Fibroblast of upper back skin (primary cell): ENCODE measurements at places on chromosomes 3 and 15.

DNA sequence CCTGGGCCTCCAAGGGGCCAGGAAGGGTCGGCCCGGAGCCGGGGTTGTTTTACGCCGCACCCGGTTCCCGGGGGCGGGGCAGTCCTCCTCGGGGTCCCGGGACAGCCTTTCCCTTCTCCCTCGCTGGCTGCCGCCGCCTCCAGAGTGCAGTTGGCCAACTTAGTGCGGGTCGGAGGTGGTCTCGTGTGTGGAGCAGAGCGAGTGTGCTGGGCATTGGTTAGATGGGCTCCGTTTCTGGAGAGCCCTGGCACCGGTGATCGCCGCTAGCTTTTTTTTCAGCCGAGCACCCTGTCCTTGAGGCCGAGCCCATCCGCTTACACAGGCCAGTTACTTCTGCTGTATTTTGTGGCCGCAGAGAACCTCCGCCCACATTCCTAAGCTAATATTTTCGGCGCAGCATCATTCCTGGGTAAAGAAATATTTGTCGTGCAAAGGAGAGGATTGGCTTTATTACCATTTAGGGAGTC is 585 bp downstream of the KIF23 start:
- peak; percentile 96 for DNase-seq

- DNase-seq, result no peak
Measured at GRCh38 chr3:119395923-119396358, 67.5 kb downstream of the TMEM39A start.

DNA sequence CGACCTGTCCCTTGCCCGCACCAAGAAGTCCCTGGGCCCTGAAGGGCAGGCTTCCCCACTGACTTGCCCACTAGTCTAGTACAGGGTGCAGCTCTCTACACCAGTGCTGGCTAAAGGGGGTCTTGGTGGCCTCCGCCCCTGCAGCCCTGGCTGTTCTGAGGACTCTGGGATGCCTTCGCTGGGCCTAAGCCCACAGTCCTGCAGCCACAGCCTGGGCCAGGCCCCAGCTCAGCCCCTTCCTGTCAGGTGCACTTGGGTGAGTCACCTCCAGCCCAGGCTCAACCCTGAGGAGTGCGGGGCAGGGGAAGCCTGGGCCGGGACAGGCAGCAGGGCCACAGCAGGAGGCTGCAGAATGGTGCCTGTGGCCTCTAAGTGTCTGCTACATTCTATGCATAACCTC is 971 bp downstream of the C3orf22 start:
- DNase-seq, result no peak

- no peak for DNase-seq
Measured at GRCh38 chr15:59839906-59840305, 150.8 kb upstream of the BNIP2 start.

- DNase-seq, result peak; percentile 93
Measured at GRCh38 chr3:124791142-124791541, 60.9 kb downstream of the UMPS start.

DNA sequence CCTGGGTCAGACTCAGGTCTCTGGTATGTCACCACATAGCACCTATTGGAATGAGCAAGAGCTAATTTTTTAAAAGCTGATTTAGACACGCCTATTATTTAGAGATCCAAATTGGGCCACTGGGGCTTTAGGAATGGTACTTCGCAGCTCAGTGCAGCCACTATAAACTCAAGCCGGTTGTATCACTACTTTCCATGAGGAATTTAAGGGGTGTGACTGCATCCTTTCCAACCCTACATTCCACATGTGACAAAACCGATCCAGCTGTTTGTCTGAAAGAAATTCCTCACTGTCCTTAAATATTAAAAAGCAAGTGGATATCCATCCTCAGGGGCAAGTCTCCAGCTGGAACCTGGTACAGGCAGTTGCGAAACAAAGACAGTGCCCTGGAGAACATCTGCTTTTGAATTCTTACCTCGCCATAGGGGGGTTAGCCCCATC is 12.8 kb downstream of the VGLL3 start:
- peak; percentile 70 for DNase-seq

DNA sequence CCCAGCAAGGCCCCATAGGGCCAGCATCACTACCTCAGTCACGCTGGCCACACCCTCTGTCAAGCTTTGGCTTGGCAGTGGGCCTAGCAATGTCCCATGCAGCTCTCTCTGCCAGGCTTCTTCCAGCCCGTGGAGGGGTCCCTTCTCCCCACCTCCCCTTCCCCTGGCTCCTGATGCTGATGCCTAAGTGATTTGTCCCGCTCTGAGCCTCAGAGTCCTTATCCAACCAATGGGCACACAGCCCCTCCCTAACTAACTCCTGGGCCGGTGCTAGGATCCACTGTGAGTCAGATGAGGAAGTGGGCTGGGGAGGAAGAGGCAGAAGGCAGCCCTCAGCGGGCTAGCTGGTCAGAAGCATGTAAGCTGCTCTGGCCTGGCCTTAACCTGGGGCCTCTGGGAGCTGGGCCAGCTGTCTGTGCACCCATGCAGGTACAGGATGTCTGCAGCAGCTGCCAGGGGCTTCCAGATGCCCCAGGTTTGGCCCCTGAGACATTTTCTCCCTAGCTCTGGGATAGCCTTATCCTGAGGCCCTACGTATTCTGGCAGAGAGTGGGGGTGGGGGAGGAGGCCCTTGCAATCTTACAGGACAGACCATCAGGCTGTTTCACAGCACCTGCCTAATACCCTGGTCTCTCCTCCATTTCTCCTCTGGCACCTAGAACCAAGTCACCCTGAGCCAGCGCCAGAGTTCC is 740 bp upstream of the ZBTB47 start:
- DNase-seq, result peak; percentile 72

DNA sequence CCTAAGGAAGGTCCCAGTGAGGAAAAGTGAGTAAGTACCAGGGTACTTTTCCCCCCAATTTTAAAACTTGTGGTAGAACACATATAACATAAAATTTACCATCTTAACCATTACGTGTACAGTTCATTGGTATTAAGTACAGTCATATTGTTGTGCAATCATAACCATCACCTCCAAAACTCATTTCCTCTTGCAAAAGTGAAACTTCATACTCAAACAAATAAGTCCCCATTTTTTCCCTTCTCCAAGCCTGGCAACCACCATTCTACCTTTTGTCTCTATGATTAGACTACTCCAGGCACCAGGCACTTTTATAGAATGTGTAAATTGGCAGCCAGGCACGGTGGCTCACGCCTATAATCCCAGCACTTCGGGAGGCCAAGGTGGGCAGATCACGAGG is 12.2 kb downstream of the PRC1 start:
- no peak for DNase-seq

DNA sequence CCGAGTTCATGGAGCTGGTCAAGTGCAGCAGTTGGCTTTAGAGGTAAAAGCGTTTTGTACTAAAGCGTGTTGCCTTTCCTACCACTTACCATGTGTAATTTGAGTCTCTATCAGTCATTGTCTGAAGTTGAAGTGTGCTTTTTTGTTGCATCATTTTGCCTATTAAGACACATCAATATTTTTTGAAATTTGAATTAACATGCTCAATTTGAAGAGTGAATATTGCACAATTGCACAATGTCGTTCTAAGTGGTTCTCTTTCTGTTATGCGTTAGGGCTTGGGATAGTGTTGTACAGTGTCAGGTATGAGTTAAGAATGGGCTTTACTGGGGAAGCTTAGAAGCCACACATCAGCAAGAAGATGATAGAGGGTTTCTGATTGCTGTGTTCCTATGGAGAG is 84.0 kb upstream of the ACKR4 start:
- no peak for DNase-seq

- peak; percentile 83 for DNase-seq
Measured at GRCh38 chr15:47717036-47717612, at the start of gene SEMA6D. Gene SEMA6D, plus strand, starts transcription at chr15:47717505. Its CDS starts 42,294 bp downstream, at chr15:47759799.

DNA sequence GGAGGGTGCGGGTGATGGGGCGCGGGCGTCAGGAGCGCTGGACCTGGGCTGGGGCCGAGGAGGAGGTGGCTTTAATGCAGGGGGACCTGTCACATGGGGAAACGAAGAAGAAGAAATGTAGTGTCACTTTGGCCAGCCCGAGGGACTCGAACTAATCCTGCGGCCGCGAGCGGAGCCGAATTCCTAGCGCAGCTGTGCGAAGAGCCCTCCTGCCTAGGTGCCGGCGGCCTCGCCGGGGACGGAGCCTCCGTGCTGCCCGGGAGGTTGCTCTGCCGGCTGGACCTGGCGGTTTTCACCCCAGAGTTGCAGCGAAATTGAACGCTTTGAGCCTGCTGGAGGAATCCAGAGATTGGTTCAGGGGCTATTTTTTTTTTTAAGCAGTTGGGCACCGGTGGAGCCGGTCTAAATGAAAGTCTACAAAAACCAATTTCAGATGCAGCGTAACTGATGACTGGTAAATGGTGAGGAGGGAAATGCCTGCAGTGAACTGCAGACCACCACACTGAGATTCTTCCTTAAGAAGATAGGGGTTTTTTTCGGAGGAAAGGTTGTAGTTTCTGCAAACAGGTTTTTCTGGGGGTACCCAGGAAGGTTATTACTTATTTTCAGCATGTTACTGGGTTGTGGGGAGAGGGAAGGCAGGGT is 662 bp downstream of the TMEM108 start:
- peak; percentile 3 for DNase-seq

- no peak for DNase-seq
Measured at GRCh38 chr3:142224482-142225072, 808 bp downstream of the GK5 start.

DNA sequence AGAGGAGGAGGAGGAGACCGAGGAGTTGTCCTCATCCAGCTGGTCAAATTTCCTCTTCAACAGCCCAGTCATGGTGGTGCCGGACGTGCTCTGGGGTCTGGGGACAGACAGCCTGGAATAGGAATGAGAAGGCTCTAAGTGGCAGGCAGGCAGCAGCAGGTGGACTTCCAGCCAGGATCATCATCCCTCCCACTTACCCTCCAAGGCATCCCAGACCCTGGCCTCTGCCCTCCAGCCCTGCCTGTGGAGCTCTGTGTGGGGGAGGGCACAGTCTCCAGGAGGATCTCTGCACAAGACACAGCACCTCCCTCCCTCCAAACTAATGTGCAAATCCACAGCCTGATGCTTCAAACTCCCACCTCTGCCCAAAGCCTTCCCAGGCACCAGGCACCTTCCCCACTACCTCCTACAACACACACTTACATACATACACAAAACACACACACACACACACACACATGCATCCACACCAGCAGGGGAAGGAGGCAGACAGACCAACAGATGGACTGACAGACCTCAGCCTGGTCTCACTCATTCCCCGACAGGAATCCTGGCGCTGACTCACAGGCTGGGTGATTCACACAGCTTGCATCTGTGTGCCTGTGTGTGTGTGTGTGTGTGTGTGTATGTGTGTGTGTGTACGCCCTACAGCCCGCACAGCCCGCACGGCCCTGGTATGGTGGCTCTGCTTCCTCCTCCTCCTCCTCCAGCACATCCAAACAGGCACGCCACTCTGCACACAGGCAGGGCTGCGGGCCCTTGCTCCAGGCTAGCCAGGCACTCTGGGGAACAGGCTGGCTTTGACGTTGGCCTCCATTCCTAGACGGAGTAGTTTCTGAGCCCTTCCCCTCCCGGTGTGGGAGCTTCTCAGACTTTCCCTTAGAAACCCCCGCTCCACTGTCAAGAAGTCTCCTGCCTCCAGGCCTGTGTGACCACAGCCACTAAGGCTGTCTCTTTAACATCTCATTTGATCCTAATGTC is 6.5 kb downstream of the CSRNP1 start:
- peak; percentile 99 for DNase-seq

GRCh38 chr3:101512396-101512645 is 691 bp downstream of the SENP7 start:
- DNase-seq, result no peak

- DNase-seq, result peak; percentile 93
Measured at GRCh38 chr3:37197810-37198371, 23.5 kb upstream of the LRRFIP2 start.
